ENCODE measurements at places on chromosomes 16 and 17. TPM values are rescaled to one million over a fixed set of nuclear protein-coding genes. Genes with fewer than 3 reads are reported as not detected.

DNA sequence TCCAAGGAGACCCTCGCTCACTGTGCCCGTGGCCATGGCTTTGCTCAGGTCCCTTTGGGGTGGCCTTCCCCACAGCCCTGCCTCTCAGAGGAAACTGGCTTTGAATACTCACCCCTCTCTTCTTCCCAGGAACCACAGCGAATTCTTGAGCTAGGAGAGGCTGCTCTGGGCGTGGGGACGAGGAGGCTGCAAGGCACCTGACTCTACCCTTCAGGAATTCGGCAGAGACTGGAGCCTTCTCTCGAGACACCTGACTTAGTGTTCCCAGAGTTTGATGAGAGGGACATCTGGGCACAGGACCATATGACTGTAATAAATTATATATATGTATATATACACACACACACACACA is 6.2 kb downstream of the LLGL2 start:
- no peak overlapping the region for H3K4me3 ChIP-seq
- peaks cover 22% of the 10 kb centered on the region for H3K4me1 ChIP-seq
- no peak overlapping the region for H3K27ac ChIP-seq
- DNase-seq = no peak
- peaks cover 6% of the 10 kb centered on the region for H3K27me3 ChIP-seq

DNA sequence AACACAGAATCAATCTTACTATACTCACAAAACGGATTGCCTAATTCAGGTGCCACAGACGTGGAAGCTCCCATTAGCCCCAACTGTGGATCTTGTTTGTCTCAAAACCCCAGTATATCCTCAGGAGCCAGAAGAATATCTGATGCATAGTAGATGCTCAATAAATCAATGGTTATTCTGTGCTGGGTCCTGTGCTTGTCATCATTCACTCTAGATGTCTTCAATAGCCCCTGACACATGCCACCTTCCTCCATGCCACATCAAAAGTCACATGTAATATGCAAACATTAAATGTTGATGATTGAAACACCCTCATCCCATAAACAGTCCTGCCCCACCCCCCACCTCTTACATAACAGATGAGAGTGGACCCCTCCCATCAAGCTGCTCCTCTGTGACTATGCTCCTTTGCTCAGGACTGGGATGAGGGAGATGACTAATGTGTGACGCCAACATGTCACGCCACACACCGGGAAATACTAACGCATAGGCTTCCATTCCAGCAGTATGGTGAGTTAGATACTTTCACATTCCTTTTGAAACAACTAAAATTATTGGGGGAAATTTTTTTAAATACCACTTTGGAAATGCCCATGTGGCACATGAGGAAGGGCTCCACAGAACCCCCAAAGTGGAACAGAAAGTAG is 267.6 kb upstream of the SDK2 start:
- H3K27me3 ChIP-seq = peaks cover 18% of the 10 kb centered on the region
- H3K4me3 ChIP-seq = no peak overlapping the region
- peaks cover 3% of the 10 kb centered on the region for H3K4me1 ChIP-seq
- H3K27ac ChIP-seq = no peak overlapping the region
- no peaks in the 10 kb centered on the region for H3K36me3 ChIP-seq

DNA sequence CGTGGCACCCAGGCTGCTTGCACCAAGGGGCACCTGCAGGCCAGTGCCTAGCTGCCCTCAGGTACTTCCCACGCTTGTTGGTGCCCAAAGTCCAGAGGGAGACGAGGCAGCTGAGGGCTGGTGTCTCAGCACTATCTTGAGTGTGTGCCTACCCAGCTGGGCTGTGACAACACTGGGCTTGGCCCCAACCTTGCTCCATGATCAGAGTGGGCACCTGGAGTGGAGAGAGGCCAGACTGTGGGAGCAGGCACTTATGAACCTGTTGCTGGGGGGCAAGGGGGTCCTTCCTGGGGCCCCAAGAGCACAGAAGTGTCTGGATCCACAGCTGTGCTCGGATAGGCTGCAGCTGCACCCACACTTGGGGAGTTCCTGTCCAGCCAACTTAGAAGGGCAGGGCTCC is 314.7 kb downstream of the KCNJ2 start:
- no peaks in the 10 kb centered on the region for H3K4me1 ChIP-seq
- DNase-seq = no peak
- no peaks in the 10 kb centered on the region for H3K36me3 ChIP-seq

CD68 gene
- total RNA-seq = 33.9 TPM

DNA sequence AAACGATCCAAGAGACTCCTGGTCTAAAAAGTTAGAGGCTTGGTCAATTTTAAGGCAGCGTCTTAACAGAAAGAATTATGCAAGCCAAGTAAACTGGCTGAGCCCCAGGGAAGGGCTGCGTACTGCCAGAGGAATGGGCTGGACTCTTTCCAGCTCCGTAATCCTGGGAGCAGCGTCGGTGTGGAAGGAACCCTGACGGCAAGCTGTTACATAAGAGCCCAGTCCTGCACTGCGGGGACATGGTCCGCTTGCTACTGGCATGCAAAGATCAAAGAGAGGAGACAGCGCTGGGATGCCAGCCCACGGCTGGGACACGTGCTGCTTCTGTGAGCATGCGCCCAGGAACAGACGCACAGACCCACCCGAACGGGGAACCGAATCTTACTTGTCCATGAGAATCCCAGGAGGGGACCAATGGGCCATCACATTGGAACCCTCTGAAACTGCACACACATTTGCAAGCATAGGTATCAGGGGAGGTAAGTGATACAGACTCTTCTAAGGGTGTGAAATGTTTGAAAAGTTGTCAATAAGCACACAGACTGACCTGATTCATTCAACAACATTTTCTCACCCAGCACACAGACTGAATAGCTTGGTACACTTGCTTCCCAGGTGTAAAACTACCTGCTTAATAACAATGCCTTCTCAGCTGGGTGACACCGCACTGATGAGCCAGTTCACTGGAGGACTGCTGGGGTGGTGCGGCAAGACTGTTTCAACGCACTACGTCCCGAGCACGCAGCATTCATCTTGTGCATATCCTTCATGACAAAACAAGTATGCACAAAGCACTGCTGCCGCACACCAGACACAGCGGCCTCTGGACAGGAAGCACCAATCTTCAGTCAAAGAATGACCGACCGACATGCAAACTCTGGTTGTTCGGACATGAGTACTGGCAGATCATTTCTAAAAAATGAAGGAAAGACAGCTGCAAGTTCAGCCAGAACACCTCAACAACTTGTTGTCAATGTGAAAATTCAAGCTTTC is 94.9 kb downstream of the ANKRD11 start:
- no peak overlapping the region for H3K27ac ChIP-seq
- peaks cover 2% of the 10 kb centered on the region for H3K36me3 ChIP-seq
- no peak for DNase-seq

TMEM114 gene
- total RNA-seq = not detected

GRCh38 chr17:68054296-68054900 is 18.9 kb downstream of the KPNA2 start:
- peaks cover 15% of the 10 kb centered on the region for H3K27me3 ChIP-seq
- no peak overlapping the region for H3K27ac ChIP-seq
- peaks cover 15% of the 10 kb centered on the region for H3K4me1 ChIP-seq
- peaks cover 1% of the 10 kb centered on the region for H3K36me3 ChIP-seq
- no peak overlapping the region for H3K4me3 ChIP-seq

DNA sequence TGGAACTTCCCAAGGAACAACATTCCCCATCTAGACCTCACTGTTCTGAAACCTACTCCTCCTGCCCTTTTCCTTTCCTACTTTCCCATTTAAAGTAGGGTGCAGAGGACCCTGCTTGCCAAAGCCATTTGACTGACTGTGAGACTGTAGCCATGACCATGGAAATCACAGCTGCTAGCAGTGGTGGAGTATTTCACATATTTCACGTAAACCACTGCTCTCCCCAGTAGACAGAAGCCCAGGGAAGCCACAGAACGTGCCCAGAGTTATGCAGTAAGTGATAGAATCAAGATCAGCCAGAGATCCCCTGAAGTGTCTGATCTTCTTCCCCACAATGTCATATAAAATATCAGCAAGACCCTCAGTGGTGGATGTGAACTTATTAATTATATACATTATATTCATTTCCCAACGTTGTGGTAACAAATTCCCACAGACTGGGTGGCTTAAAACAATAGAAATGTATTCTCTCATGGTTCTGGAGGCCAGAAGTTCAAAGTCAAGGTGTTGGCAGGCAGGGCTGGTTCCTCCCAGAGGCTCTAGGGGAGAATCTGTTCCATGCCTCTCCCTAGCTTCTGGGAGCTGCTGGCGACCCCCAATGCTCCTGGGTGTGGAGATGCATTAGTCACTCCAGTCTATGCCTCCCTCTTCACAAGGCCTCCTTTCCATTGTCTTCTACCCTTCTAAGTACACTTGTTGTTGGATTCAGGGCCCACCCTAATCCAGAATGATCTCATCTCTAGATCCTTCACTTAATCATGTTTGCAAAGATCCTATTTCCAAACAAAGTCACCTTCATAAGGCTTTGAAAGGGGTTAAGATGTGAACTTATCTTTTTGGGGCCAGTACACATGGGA is 20.7 kb upstream of the PRM1 start:
- H3K4me1 ChIP-seq = peaks cover 35% of the 10 kb centered on the region
- no peaks in the 10 kb centered on the region for H3K36me3 ChIP-seq
- no peaks in the 10 kb centered on the region for H3K27me3 ChIP-seq
- peak overlapping the region; percentile 48 for H3K27ac ChIP-seq

DNA sequence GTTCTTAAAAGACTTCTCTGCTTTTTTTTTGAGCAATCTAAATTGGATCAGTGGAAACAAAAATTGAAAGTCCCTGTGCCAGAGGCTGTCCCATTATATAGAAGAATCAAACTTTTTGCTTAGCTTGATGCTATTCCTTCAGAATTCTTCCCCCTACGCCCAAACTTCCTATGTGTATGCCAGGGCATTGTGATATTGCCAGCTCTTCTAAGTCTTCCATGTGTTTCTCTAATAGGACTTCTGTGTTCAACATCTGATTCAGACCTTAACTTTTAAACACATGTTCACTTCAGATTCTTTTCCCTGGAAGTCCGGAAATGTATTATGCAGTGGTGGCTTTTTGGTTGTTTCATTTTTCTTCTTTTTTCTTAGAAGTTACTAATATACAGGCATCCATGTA is 18.7 kb downstream of the PTRH2 start:
- H3K27ac ChIP-seq = peak overlapping the region; percentile 9
- peaks cover 41% of the 10 kb centered on the region for H3K36me3 ChIP-seq
- H3K4me3 ChIP-seq = no peak overlapping the region
- H3K4me1 ChIP-seq = peaks cover 3% of the 10 kb centered on the region
- DNase-seq = no peak

TP53 gene
- total RNA-seq = 128 TPM

DNAAF8 gene
- not detected for total RNA-seq

GRCh38 chr16:30925995-30926811 is 2.8 kb downstream of the FBXL19 start:
- H3K27me3 ChIP-seq = no peaks in the 10 kb centered on the region
- no peaks in the 10 kb centered on the region for H3K36me3 ChIP-seq

TNP2 gene
- total RNA-seq = not detected

DNA sequence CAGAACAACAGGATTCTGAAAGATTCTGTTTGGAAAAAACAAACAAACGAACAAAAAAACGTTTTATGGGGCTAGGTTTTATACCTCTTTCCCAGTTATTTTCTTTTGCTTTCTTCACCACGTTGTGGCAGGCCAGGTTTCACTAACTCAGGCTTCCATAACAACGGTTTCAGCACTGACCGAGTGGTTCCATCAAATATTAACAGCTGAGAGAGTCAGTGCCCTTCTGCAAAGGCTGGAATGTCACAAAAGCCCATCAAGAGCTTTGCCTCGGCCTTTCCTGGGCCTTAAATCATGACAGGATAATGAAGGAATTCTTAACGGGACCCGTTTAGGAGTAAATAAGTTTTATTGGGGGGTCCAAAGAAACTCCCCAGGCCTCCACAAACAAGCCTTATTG is 34.2 kb downstream of the MPHOSPH6 start:
- no peak overlapping the region for H3K27ac ChIP-seq
- H3K4me3 ChIP-seq = no peak overlapping the region
- H3K4me1 ChIP-seq = peaks cover 19% of the 10 kb centered on the region
- H3K27me3 ChIP-seq = peaks cover 2% of the 10 kb centered on the region
- H3K36me3 ChIP-seq = peaks cover 16% of the 10 kb centered on the region

FOXN1 gene
- not detected for total RNA-seq
